Activated gamma-delta T cell (primary cell): ENCODE measurements at places on chromosomes 5 and 9.

DNA sequence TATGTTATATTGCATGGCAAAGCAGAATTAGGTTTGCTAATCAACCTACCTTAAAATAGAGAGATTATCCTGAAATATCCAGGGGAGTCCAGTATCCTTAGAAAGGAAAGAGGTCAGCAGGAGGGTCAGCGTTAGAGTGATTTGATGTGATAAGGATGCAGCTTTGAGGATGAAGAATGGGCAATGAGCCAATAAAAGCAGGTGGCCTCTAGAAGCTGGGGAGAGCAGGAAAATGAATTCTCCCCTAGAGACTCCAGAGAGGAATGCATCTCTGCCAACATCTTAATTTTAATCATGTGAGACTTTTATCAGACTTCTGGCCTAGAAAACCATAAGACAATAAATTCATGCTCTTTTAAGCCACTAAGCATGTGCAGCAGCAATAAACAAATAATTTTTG is 65.7 kb upstream of the SYK start:
- DNase-seq = no peak

DNA sequence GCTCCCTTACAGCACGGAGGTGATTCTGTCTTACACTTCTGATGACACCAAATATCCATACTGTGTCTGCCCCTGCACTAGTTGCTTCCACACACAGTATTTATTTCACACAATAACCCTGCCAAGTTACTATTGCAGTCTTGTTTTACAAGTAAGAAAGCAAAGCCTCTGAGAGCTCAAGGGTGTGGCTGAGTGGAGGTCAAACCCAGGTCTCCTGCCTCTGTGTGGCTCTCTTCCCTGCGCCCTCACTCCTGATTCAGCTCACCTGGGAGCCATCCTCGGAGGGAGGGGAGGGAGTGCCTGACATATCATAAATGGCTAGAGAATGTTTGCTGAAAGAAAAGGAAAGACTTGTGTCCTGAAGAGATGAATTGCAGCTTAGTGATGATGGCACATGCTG is 41.0 kb downstream of the MVB12B start:
- no peak for DNase-seq

DNA sequence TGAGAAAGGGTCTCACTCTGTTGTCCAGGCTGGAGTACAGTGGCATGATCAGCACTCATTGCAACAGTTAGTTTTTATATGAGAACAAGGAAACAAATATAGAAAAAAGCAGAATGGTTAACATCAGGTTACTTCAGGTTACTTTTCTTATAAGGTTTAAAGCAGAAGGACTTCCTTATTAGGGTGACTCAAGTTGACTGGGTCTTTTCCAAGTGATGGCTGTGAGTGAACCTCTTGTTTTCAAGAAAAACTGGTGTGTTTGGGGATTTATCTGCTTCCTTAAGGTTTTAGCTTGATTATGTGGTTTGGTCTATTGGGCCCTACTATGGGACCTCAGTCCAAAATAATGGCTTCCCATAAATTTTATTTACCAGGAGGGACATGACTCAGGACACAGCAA is 99.2 kb downstream of the ARRDC3 start:
- no peak for DNase-seq

GRCh38 chr9:25677301-25678146 is 720 bp downstream of the TUSC1 start:
- DNase-seq = no peak

DNA sequence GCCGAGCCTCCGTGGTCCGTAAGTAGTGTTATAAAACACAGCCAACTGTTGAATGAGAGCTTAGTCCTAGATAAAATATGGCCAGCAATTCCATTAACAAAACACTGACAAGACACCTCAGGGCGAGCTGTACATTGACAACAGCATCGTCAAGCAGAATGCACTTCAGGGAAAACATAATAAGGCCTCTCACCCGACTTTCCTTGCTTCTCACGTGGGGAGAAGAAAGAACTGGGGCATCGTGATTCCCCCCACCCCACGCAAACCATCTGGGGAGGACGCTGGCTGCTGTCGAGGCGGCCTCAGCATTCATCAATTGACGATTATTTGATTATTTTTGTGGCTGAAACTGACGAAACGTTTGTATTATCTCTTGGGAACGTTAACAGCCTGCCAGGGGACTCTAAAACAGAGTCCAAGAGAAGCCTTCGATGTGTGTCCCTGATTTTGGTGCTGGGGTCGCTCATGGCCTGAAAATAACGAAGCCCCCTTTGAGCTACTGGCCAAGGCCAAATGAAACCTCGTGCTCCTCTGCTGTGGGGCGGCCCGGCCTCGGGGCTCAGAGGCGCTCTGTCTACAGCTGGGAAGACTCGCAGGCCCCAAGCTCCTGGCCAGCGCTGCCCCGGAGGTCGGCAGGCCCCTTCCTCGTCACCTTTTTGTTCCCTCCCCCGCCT is 464 bp downstream of the GDF9 start:
- DNase-seq = no peak

DNA sequence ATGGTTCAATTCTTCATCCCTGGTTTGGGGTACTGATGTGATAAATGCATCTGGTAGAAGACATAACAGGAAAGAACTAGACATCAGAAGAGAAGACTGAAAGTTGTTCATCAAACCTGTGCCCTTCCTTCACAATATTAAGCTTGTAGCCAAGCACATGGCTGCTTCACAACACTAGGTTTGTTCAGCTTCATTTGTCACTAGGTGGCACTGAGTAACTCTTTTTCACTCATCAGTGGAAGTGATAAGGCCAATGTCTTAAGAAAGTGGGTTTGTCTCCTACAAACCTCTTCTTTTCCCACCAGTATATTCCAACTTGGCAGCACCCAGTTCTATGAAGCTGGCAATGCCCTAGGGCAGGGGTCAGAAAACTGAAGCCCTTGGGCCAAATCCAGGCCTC is 26.9 kb downstream of the ZNF484 start:
- DNase-seq = no peak

GRCh38 chr5:4058899-4059298 is 463.3 kb downstream of the IRX1 start:
- no peak for DNase-seq

DNA sequence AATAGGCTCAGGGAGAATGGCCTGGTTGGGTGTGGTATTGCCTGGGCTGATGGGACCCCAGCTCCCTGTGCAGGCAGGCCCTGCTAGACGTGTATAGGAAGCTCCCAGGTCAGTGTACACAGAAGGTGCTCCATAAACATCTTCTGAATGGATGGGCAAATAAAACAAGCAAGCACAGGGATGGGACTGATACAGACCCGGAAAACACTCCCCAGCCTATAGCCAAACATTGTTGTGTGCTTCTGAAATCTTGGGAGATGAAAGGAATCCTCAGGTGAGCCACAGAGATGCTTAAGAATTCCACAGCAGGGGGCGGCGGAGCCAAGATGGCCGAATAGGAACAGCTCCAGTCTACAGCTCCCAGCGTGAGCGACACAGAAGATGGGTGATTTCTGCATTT is 151.8 kb downstream of the ENTREP1 start:
- no peak for DNase-seq

GRCh38 chr5:147539053-147539452 is 29.2 kb upstream of the DPYSL3 start:
- no peak for DNase-seq

DNA sequence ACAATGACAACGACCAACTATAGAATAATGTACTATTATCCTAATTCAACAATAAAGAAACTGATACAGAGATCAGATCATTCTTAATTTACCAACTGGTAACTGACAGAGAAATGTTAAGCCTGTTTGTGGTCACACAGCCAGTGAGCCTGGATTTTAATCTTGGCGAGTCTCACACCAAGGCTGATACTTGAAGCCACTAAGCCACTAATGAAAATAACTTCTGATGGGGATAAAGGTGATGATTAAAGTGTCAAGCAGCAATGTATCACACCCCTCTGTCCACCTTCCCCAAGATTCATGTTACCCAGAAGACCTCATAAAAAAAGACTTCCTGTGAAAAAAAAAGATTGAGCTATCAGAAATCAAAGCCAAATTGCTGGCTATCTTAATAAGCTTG is 350.5 kb downstream of the SPOCK1 start:
- DNase-seq = no peak

GRCh38 chr5:142316681-142317080 is 8.1 kb downstream of the SPRY4 start:
- DNase-seq = no peak

- no peak for DNase-seq
Measured at GRCh38 chr9:93257808-93258331, 73.9 kb downstream of the WNK2 start.

DNA sequence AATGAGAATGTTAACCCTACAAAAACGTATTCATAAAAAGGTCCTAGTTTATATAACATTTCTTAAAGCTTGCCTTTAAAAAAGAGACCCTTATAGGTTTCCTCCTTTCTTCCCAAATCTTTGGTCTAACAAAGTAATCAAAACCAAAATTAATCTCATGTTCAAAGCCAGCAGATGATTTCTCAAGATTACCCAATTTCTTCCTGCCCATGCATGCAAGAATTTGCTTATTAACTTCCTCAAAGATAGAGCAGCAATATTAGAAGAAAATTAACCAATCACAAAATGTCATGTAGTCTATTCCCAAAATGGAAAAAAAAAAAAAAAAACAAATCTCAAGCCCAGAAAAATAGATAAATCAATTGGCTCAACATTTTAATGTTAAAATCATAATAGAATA is 114.9 kb downstream of the MLLT3 start:
- DNase-seq = no peak

- no peak for DNase-seq
Measured at GRCh38 chr5:139262742-139263445, 30.6 kb upstream of the MATR3 start.

DNA sequence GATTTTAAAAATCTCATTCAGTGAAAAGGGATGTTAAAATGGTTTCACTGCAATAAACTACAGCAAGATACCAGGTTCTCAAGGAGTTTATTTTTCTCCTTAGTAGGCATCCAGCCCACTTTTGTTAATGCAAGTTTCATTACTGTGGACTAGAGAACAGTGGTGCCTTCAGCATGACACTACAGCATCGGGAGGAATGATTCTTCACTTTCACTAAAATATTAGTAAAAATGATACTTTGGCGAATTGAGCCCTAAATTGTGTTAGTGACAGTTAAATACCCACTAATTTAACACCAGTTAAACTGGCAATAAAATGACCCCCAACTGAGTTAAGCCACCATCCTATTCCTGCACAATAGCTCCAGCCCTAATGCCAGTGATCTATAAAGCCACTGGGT is 152.2 kb upstream of the MPDZ start:
- DNase-seq = no peak

GRCh38 chr5:123147741-123148140 is 58.7 kb downstream of the PRDM6 start:
- no peak for DNase-seq

- DNase-seq = no peak
Measured at GRCh38 chr5:146772881-146773466, 105.6 kb downstream of the PPP2R2B start.

DNA sequence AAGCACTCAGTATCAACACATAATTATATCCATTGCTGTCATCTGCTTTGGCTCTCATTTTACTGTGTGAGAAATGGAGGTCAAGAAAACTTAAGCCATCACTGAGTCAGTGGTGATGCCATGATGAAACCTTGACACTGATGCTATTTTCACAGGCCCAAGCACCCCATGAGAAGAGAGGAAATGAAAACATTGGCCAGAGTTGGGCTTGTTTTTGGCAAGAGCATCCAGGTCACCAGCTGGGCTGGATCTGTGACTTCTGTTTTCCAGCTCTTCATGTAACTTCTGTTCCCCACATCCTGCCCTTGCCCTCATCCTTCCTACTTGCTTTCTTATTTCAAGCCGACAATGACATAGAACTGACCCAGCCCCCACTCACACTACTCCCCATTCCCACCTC is 10.0 kb downstream of the LCP2 start:
- no peak for DNase-seq

GRCh38 chr9:35686222-35687203 is 3.2 kb downstream of the TPM2 start:
- DNase-seq = no peak

DNA sequence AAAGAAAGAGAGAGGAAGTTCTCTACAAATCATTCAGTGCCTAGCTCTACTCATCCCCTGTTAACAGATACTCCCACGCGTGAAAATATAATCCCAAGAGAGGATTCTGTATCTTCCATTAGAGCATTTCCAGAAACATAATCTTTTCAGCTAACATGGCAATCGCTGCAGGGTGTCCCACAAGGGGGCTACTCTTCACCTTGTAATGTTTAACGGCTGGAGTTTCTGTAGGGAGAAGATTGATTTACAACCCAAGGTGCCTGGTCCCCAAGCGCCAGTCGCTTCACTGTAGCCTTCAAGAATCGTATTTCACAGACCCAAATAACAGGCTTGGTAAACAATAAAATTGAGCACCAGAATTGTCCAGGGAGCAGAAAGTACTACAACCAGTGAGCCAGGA is 318.7 kb downstream of the TLE1 start:
- no peak for DNase-seq

DNA sequence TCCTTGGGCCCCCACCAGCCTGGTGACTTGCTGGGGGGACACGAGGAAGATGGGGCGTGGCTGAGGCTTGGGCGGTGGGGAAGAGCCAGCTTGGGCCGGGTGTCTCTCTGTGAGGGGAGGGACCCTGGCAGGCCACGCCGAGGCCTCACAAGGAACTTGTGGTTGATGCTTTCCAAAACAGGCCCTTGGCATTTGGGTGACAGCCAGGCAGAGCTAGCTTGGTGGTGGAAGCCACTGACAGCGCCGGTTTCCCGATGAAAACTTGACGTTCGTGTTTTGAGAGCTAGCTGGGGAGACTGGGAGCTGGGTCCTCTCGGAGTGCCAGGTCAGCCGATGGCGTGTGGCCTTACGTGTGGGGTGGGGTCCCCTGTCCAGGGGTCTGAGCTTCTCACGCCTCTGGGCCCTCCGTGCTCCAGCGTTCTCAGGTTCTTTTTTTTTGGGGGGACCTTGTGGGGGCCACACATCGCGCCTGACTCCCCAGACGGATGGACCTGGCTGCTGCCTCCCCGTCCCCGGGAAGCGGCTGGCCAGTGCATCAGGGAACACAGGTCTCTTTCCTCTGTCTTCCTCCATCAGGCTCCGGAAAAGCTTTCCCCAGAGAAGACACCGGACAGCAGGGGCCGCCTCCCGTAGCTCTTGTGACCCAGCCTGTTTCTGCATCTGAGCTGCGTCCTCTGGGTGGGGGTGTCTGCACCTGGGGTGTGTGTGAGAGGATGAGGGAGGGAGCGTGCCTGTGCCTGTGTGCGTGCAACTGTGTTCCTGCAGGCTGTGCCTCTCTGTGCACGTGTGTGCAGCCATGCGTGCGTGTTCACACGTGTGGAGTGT is 129.3 kb upstream of the LPCAT1 start:
- no peak for DNase-seq

- no peak for DNase-seq
Measured at GRCh38 chr5:75668977-75669689, 48.1 kb downstream of the POC5 start.

DNA sequence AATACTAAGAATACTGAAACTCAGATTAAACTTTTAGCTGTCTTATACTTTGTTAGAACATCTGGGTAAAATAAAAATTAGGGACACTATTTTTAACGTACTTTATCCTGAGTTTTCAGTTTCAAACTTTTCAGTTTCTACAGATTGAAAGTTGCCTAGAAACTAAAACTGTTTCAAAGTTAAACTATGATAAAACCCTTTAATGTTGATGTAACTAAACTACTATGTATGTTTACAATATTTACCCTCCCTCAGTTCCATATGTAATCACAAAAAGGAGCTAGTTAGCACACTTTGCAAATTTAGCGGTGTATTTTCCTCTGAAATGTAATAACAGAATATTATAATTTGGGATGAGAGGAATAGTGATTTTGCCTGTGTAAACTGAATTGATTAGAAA is 105.9 kb downstream of the MTREX start:
- DNase-seq = no peak

GRCh38 chr5:2709976-2710689 is 41.3 kb downstream of the IRX2 start:
- DNase-seq = no peak
